ENCODE measurements at places on chromosomes 3 and 15. TPM values are rescaled to one million over a fixed set of nuclear protein-coding genes. Genes with fewer than 3 reads are reported as not detected.

ADAMTS17 gene
- total RNA-seq: 4.7 TPM

LTF gene
- 0.33 TPM for total RNA-seq

ULK3 gene
- 39.8 TPM for total RNA-seq

MEIS2 gene
- total RNA-seq: 143 TPM

NFKBIZ gene
- 13.3 TPM for total RNA-seq

TTLL13 gene
- 0.69 TPM for total RNA-seq
